ENCODE measurements at places on chromosomes 2 and 18. TPM values are rescaled to one million over a fixed set of nuclear protein-coding genes. Genes with fewer than 3 reads are reported as not detected.
A peak's percentile ranks its signal among the peaks of the same experiment; 100 is the strongest.

- DNase-seq = peak; percentile 7
Observed at GRCh38 chr2:106537047-106537446, 49.9 kb downstream of the CD8B2 start.

GRCh38 chr2:30990176-30990575, 148.1 kb downstream of the GALNT14 start:
- DNase-seq = no peak

DNER gene
- total RNA-seq = 1.3 TPM

DNA sequence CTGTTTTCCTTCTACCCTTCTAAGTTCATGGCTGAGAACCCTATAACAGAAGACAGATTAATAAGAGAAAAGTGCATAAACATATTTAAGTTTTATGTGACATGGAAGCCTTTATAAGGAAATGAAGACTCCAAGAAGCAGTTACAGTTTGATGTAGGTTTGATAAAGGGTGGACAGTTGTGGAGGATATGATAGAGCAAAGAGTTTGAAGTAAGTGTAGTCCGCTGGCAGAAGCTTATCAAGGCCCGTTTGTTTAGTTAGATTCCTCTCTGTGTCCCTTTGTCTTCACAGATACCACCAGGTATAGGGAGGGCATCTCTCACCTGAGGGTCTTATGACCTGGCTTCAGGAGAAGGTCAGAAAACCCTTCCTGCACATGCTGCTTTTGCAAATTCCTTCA, 10.4 kb upstream of the CASP8 start:
- no peak for DNase-seq

GRCh38 chr18:36862182-36862581, 33.3 kb downstream of the KIAA1328 start:
- DNase-seq = no peak

- peak; percentile 32 for DNase-seq
Observed at GRCh38 chr18:51275712-51276476, 78.4 kb upstream of the MEX3C start.

STRN gene
- 36.8 TPM for total RNA-seq

PLEKHB2 gene
- 150 TPM for total RNA-seq

- DNase-seq = no peak
Observed at GRCh38 chr2:148058641-148059040, 37.8 kb downstream of the MBD5 start.

CRIM1 gene
- total RNA-seq = 105 TPM

DNA sequence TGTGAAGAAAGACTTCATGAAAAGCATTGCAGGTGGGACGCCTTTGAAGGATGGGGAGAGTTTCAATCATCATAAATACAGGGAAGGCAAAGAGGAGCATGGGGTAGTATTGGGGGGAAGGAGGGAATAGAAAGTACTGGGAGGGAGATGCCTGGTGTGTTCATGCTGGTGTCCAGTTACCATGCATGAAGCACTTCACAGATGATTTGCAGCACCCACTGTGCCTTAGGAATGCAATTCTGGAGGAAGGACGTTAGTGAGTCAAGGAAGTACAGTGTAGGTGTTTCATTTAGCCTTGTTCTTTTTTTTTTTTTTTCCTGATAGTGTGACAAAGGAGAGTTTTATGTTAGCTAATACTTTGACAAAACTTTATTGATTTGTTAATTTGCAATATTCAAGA, 36.8 kb downstream of the ADAM23 start:
- no peak for DNase-seq

ELOA2 gene
- total RNA-seq = not detected

- peak; percentile 16 for DNase-seq
Observed at GRCh38 chr18:7221424-7222155, 9.3 kb upstream of the LRRC30 start.

DNA sequence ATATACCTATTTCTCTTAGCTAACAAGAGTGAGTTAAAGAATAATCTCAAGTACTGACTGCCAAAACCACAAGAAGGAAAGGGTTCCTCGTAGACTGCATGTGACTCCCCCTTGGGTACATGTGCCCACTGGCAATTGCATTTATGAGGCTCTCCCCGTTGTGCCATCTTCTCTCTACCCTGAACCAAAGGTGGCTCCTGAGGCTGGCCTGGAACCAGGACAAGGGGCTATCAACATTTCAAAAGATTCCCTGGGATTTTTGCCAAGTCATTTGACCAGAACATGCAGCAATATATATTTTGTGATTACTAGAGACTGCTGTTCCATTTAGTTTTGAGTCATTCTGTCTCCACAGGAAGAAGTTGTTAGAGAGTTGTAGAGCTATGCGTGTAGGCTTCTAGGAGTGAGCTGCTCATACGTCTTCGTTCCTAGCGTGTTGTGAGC, 45.8 kb downstream of the LAMA3 start:
- peak; percentile 32 for DNase-seq

MAP3K19 gene
- total RNA-seq = not detected

CYTIP gene
- 6.6 TPM for total RNA-seq

CSRNP3 gene
- 2.8 TPM for total RNA-seq

DNA sequence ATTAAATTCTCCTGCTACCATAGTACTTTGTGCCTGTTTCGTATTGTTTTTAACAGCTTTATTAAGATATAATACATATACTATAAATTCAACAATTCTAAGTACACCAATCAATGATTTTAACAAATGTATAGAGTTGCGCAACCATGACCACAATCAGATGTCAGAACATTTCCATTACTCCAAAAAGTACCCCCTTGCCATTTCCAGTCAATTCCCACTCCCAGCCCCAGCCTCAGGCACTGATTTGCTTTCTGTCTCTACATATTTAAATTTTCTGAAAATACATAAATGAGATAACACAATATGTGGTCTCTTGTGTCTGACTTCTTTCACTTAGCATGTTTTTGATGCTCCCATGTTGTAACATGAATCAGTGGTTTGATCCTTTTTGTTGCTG, 193.9 kb downstream of the FIGN start:
- no peak for DNase-seq
